ENCODE measurements at places on chromosomes 1 and 21.

DNA sequence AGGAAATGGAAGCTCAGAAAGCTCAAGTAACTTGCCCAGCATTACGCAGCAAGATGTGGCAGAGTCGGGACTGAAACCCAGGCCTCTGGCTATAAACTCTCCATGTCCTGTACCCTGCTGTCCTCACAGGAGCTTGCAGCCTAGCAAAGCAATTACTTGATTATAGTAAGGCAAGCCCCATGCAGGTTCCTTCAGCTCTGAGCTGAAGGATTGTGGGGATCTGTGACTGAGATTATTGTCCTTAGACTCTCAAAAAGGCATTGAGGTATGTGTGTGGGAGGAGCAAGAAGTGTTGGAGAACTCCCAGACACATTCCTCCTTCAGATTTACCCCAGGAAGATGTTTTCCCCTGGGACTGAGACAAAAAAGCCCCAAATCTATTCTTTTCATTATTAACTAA, 124.0 kb upstream of the SPATA6 start:
- ATAC-seq: no peak

- no peak for ATAC-seq
Measured at GRCh38 chr1:18608534-18608933, 22.1 kb upstream of the PAX7 start.

GRCh38 chr1:241221319-241221718, 135.7 kb downstream of the RGS7 start:
- no peak for ATAC-seq

DNA sequence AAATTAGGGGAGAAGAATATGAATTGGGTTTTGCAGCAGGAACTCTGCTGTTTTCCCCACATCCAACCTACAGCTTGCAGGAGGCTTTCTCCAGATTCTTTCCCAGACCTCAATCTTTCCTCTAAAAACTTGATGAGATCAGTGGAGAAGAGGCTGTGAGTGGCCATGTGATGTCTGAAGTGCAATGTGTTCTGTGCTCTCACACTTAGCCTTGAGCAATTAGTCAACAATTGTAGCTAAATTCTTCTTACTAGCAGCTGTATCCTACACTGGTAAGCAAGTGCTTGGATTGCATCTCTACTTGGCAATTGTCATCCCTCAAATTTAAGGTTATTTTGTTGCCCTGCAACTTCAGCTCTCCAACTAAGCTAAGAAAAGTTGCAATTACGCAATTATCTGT, 807.3 kb upstream of the RGS18 start:
- no peak for ATAC-seq

- no peak for ATAC-seq
Measured at GRCh38 chr1:175287849-175288248, 95.3 kb upstream of the KIAA0040 start.

DNA sequence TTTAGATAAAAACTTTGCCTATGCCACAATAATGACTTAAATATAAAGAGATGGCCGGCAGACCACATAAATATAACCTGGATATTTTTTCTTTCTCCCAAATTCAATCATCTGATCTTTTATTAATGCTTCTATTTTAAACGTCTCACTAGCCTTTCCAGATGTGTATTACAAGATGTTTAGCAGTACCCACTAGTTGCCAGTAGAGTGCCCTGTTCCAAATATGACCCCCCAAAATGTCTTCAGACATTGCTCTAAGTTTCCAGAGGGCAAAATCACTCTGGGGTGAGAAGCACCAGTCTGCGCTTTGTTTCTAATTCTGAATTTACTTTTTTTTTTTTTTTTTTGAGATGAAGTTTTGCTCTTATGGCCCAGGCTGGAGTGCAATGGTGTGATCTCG, 268.1 kb downstream of the GRIK1 start:
- no peak for ATAC-seq

- ATAC-seq: no peak
Measured at GRCh38 chr1:8382608-8383505, 64.9 kb downstream of the SLC45A1 start.

DNA sequence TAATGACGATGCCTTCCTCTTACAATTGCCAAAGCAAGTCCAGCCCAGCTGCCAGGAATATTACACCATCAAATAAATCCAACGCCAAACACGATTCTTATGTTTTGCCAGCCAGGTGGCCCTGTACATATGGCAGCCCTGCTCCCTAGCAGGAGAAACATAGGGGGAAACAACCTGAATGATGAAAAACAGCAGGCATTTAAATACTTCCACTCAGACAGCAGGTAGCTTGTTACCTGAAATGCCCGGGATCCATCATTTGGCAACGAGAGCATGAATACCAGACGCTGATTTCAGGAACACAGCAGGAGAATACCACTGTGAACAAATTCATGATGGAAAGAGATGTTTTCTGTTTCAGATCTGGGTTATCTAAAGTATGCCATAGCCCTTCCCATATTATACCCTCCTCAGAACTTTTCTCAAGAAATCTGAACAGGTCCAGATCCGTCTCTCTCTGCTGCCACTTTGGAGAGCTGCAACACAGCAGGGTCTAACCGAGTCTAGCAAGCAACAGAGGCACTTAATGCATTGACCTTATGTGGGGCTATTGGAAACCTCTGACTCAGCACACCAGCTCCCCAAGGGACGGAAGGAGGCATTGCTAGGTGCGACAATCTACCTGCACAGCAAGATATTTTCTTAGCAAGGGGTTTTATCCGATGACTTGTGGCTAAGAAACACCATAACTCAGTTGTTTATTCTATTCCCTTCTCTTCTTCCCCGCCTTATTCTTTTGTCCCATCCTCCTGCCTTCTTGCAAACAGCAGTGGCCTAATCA, 166.3 kb downstream of the BARHL2 start:
- no peak for ATAC-seq

DNA sequence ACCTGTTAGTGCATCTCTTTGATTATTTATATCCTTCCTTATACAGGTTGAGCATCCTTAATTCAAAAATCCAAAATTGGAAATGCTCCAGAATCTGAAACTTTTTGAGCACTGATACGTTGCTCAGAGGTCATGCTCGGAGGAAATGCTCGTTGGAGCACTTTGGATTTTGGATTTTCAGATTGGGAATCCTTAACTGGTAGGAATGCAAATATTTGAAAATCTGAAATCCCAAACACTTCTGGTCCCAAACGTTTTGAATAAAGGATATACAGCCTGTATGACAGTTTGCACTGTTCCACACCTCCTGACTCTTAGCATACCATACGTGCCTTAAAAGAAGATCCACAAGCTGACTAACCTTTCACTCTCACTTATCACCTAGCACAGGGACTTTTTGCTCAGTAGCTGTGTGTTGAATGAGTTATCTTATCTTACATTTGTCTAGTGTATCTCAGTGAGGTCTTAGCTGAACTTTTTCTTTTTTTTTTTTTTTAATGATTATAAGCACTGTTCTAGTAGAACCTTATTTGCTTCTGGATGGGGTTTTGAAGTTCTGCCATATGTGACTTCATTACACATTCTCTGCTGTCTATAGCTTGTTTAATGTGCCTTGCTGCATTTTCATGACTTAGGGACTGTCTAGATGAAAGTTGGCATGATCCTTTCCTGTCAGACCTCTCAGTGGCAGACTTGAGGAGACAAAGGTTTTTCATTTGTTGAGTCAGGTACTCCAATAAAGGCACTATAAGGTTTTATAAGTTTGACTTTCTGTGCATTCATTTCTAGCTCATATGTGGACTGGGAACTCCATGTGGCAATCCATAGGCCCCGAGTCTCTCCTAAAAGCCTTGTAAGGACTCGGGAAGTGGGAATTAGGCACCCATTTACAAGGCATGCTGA, 21.6 kb downstream of the PTGFRN start:
- ATAC-seq: no peak

DNA sequence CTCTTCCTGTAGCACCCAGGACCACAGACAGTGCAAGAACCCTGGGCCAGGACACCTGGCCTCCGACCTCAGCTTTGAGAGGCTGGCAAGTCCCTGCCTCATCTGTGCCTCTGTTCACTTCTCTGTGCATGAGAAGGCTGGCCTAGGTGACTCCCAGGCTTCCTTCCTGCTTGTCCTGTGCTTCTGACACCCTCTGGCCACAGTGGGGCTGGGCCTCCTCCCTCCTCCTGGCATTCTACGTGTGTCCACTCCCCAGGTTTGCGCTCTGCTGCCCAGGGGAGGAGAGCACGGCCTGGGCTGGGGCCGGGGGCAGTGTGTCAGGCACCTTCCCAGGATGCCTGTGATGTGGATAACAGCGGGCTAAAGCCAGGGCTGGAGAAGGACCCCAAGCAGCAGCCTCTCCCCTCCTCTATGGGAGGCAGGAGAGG, 30.3 kb upstream of the PKP1 start:
- ATAC-seq: peak; percentile 3

- ATAC-seq: no peak
Measured at GRCh38 chr1:22045604-22046228, 6.8 kb upstream of the CDC42 start.

DNA sequence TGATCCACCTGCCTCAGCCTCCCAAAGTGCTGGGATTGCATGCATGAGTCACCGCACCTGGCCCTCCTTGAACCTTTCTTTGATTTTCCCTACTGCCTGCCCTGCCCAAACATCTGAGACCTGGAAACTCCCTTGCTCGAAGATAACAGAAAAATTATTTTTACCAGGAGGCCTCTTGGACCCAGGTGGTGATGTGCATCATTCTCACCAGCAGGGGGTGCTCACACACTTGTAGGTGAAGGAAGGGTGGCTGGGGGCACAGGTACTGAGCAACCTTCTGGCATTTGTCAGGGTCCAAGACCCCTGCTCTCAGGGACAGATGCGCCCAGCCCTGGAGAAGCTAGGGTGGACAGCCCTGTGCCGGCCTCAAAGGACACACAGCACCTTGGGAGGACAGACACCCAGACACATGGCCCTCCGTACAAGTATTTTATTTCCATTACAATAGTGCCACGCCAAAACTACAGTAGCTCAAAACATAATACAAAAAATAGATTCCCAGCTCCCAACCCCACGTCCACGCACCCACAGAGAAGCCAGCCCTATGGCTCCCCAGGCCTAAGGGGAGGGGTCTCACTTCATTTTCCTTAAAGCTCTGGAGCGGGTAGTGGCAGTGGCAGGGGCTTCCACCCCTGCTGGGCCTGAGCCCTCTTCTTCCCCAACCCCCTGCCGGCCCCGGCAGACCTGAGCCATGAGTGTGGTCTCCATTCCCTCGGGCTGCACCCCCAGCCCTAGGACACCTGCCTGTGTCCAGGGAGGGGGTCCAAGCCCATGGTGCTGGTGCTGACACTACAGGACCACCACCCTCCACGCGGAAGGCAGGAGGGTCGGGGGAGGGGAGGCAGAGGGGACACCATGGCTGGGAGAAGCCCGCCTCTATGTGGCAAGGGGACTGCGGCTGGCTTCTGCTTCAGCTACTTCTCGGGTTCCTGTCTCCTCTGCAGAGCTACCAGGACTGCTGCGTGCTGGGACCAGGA, 40.4 kb upstream of the EIF4G3 start:
- peak; percentile 45 for ATAC-seq

GRCh38 chr1:245797592-245798348, 643.0 kb downstream of the KIF26B start:
- no peak for ATAC-seq

- ATAC-seq: no peak
Measured at GRCh38 chr1:63000508-63000907, 216.6 kb downstream of the ATG4C start.

DNA sequence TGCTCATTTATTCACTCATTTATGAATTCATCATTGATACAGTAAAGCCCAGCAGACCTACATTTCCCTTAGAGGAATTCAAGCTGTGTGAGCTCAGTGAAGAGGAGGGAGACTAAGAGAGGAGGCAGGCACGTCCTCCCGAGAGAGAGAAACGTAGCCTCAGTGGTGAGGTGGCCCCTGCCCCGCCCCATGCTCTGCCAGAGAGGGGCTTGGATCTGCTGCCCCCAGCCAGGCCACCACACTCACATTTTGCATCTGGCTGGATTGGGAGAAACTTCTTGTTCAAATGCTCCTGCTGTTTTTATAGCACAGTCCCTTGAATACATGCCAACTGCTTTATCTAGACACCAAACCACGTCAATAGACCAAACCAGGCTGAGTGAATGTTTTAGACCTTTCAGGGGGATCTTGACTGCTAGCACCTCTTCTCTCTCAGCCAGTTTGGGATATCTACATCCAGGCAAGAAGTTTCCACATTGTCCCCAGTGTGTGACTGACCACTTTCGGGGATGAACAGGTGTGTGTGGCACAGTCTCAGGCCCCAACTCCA, 67.7 kb upstream of the AJAP1 start:
- ATAC-seq: no peak

DNA sequence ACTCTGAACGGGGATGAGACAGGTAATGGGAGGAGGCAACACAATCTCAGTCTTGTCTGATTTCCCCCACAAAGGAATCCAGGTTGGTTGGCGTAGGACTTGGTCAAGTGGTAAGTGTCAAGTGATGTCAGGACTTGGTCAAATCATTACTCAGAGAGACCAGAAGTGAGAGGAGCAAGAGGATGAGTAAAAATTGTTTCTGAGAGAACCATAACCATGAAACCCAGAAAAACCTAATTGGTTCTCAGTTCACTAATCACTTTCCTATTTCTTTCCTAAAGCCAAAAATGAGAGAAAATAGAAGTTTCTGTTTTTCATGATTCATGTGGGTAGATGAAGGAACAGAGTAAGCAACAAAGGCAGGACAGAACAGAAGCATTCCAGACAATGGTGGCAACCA, 5.0 kb downstream of the PHC2 start:
- no peak for ATAC-seq

GRCh38 chr1:64624218-64624713, 120.6 kb upstream of the RAVER2 start:
- no peak for ATAC-seq

DNA sequence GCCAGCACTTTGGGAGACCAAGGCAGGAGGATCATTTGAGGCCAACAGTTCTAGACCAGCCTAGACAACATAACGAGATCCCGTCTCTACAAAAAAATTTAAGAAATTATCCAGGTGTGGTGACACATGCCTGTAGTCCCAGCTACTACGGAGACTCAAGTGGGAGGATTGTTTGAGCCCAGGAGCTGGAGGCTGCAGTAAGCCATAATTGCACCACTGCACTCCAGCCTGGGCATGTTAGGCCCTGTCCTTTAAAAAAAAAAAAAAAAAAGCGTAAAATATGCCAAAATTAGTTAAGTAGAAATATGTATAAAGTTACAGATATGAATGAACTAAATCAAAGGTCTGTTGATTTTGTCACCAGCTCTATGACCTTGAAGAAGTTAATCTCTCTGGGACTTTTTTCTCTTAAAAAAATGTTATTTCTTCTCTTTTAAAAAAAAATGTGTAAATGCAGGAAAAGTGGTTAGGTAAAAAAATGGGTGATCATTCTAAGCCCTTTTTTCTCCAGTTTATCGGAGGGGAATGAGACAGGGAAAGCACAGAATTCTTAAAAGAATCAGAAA, 7.0 kb downstream of the EGLN1 start:
- no peak for ATAC-seq

- no peak for ATAC-seq
Measured at GRCh38 chr1:209132736-209133467, 450.6 kb upstream of the CAMK1G start.

DNA sequence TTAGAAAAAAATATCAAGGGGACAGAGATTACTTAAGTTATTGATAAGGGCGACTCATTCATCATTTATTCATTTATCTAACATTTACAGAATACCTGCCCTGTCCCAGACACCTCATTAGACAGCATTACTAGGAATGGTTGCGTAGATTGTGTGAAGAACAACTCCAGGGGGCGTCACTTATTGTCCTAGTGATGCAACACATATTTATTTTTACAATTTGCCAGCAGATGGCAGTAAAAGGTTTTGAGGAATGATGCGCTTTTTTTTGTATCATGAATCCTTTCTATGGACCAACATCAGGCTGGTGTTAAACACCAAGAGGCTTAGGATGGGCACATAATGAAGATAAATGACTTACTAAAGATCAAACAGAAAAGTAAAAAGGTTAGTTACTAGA, 5.5 kb downstream of the NCAM2 start:
- ATAC-seq: no peak

Measured in esophagus mucosa (tissue), 1 donor.